MV-4-11 (cell line): ENCODE measurements at places on chromosomes 1 and 21.
A peak's percentile ranks its signal among the peaks of the same experiment; 100 is the strongest.

DNA sequence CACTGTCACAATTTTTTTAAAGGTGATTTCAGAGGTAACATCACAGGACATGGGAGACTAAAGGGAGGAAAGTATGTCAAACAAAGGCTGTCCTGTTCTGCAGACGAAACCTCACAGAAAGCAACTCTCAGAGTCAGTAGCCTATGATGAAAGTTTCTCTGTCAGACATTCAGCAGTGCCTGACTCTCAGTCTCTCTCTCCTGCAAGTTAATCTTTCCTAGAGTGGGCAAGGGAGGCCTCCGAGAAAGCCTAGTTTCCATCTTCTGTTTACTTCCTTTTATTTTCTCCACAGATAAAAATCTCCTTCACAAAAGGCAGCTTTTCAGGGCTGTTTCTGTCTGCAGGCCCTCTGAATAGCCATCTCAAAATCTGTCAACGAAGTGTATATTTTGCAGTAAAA lies 24.9 kb upstream of the FMO2 start:
- DNase-seq, result peak; percentile 45

GRCh38 chr1:26585471-26585870 lies 55.9 kb downstream of the RPS6KA1 start:
- no peak for DNase-seq

DNA sequence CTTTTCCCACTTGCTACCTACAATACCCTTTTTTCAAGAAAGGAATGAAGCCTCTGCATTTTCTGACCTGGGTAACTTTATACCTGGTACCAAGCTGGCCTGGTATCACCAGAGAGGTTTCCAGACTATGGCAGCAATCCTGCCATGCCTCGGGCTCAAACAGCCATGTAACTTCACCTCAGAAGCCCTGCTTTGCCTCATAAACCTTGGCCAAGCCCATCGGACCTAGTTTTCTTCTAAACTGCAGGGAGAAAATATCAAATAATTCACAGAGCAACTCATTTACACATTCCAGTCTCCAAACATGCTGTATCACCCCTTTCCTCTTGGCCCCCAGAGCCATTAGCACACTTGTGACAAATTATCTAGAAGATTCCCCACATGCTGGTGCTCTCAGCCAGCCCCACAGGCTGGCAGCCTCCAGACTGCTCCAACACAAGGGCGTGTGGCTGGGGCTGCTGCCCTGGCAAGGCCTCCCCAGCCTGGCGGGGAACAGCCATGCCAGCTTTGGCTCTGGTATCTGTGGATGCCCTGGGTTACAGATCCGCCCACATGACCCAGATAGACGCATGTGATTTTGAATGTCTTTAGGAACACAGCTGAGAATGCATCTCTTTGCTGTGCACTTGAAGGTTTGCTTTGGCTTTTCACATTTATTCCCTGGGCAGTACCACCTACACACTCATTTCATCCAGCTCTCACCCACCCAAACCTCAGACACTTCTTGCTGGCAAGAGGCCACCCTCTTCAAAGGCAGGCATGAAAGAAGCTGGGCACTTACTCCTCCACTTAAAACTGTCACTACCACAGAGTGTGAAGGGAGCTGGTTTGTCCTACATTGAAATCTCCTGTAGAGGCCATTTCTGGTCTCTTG lies 70.0 kb upstream of the BCAR3 start:
- DNase-seq, result no peak

- DNase-seq, result no peak
Observed at GRCh38 chr21:40752125-40752524, 94.8 kb downstream of the DSCAM start.

DNA sequence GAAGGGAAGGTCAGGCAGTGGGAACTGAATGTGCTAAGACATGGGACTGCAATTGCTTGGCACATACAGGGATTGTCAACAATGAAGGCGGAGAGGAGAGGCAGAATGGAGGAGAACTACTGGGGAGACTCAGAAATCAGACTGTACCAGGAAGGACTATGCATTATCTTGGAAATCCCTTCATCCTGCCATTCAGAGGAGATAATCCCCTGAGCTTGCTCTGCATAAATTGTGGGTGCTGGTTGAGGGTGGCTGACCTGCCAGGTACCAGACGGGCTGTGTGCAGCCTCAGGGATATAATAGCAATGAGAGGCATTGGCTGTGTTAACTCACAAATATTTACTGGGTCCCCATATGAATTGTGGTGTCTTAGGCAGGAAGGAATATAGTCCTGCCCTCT lies 5.0 kb upstream of the TRABD2B start:
- no peak for DNase-seq
